ENCODE measurements at places on chromosomes 11 and 22. TPM values are rescaled to one million over a fixed set of nuclear protein-coding genes. Genes with fewer than 3 reads are reported as not detected.

Gene CD3E
- total RNA-seq = not detected

Gene C11orf52
- 0.49 TPM for total RNA-seq

Gene TMEM109
- total RNA-seq = 32.5 TPM

Gene RBMXL2
- not detected for total RNA-seq

Gene MN1
- total RNA-seq = 6.2 TPM

Gene PIK3IP1
- 22.2 TPM for total RNA-seq

Gene PGA3
- 2.9 TPM for total RNA-seq

Data from hair follicle dermal papilla cell (primary cell).